ENCODE measurements at places on chromosomes 2 and 18.

DNA sequence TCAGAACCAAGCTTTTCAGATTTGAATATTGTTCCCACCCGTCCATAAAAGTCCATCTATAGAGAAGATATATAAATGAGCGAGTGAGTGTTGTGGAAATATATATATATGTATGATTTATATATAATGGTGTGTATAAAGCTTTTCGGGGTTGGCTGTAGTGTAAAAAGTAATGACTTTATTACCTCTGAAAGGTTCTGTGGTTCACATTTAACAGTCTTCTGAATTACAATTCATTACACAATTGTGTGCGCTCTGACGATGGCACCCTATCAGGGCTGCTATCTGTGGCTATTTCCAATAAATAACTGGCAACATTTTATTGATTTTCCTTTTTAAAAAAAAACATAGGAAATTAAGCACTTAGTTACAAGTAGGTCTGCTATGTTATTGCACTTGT lies 2.7 kb upstream of the BCL11A start:
- DNase-seq = no peak

DNA sequence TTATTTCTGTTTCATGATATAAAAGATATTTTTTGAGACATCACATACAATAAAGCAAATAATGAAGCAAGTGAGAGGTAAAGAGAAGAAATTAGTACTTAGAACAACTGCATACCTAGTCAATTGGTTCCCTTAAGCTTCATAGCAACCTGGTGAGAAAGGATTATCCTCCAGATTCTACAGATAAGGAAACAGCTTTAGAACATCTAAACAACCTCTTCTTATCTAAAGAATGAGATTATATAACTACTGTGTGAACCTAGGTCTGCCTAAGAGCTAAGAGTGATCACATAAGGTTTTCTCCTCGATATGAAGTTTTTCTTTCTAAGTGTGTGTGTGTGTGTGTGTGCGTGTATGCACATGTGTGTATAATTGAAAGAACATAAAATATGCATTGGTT lies 265.1 kb downstream of the NOL4 start:
- DNase-seq = no peak

GRCh38 chr2:240514631-240515030 lies 43.2 kb downstream of the ANKMY1 start:
- no peak for DNase-seq

DNA sequence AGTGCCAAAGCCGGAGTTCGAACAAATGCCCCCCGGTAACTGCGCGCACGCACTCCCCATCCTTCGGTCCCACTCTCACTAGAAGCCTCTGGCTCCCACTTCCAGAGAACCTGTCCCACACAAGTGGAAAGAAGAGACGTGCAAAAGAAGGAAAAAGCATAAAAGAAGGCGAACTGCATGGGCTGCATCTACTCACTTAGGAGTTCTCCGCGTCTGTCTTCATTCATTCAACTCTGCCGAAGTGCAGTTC lies 312 bp downstream of the NR4A2 start:
- no peak for DNase-seq

- no peak for DNase-seq
Measured at GRCh38 chr2:203994735-203995134, 58.2 kb downstream of the ICOS start.

DNA sequence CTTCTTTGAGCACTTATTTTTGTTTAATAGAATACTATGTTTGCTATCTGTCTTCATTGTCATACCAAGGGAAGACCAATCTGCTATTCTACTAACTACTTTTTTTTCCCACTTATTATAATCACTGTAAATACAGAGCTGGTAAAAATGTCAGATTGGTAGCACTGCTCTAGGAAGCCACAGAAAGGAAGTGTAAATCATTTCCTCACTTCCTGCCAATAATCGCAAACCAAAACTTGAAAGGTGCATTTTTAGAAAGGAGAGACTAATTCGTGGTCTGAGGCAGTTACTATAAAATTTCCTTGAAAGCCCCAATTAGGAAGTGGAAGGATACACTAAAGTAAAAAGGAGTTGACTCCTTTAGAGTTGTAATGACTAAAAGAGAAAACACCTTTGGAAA lies 13.9 kb upstream of the THSD7B start:
- DNase-seq = no peak

DNA sequence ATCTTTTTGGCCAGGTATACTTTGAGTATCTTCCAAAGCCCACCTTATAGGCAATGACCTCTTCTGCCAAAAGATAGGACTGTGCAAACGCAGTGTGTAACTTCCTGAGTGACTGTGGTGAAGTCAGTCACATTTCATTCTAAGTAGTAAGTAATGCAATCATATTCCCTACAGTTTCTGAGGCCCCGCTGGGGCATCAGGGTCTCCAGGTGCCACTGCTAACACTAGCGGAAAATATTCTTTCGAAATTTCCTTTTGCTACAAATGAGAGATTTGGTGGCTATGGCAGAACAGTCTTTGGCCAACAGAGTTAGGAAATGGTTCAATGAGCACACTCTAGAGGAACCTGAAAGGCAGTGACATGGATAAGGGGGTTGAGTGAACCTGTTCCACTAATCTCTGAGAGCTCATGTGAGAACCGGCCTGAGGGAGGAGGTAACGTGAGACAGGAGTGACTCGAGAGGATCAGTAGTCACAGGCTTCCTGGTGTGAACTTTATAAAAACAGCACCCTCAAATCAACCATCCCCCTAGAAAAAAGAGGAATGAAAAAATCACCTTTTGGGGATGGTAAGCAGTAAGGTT lies 102.6 kb upstream of the LPIN2 start:
- DNase-seq = no peak

DNA sequence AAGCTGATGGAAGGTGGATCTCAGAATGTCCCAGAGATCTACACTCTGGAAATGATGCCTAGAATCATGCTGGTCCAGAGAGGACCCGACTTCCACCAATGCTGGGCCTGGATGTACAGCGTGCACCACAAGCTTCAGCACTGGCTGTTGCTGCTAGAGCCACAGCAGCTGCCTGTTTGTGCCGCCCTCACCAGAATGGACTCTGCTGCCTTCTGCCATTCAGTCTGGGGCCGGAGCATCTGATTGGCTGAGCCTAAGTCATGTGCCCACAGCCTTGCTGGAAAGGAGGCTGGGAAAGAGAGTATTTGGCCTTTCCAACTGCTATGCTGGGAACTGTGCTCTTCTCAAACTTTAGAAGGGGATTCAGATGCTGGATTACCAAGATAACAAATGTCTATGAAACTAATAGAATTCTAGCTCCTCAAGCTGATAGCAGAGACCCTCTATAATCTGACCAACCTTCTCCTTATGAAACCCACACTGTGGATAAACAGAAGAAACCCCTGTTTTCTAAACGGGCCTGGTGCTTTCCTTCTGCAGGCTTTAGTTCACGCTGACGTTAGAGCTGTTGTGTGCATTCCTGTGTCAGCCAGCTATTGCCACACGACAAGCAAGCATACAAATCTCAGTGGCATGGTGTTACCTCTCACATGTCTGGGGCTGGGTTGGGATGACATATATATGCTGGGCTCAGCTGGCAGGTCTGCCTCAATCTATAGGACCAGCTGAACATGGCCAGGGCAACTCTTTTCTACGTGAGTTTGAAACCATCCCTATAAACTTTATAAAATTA lies 4.1 kb upstream of the LOXHD1 start:
- no peak for DNase-seq

- DNase-seq = no peak
Measured at GRCh38 chr2:101146535-101146934, 4.6 kb downstream of the TBC1D8 start.

DNA sequence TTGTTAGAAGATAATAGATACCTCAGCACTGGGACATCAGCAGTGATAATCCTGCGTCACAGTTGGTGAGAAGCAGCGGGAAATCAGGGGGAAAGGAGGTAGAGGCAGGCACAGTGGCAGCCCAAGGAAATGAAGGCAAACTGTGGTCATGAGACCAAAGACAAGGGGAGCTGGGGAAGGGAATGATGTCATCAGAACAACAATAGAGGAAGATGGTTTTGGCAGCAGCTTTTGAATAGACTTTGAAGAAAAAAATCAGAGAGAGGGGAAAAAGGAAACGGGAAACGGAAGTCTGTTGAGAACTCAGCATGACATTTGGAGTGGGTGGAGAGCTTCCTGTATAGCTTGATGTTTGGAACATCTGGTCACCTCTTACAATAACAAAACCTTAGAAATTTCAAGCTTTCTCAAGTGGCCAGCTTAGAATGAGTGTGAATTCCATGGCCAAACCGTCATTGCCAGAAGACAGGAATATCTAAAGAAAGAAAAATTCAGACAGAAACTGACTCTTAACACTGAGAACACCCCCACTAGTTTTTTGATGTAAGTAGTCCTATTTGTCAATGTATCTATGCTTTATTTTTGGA lies 18.4 kb upstream of the YES1 start:
- no peak for DNase-seq

DNA sequence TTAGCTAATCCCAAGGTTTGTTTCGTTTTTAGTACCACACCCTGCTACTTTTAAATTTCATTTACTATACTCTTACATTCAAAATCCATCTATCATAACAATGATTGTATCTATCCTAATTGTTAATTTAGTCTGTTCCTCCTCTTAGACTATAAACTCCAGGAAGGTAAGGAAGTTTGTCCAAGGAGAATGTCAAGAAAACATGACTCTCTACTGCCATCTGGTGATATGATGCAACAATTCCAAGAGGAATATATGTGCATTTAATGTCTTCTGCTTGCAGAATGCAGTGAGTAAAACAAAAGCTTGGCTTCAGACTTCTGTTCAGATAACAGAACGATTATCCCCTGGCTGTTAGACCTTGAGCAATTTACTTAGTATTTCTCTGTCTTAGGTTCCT lies 1267.1 kb downstream of the LRP1B start:
- no peak for DNase-seq

- no peak for DNase-seq
Measured at GRCh38 chr2:2743164-2743571, 412.1 kb upstream of the MYT1L start.

- no peak for DNase-seq
Measured at GRCh38 chr2:38417745-38418689, 40.9 kb upstream of the ATL2 start.

GRCh38 chr2:69012310-69013141 lies 453 bp upstream of the ANTXR1 start:
- DNase-seq = peak; percentile 17

GRCh38 chr2:27715318-27716210 lies 51.9 kb downstream of the SLC4A1AP start:
- no peak for DNase-seq

GRCh38 chr2:223050900-223051504 lies 988 bp upstream of the KCNE4 start:
- DNase-seq = no peak

DNA sequence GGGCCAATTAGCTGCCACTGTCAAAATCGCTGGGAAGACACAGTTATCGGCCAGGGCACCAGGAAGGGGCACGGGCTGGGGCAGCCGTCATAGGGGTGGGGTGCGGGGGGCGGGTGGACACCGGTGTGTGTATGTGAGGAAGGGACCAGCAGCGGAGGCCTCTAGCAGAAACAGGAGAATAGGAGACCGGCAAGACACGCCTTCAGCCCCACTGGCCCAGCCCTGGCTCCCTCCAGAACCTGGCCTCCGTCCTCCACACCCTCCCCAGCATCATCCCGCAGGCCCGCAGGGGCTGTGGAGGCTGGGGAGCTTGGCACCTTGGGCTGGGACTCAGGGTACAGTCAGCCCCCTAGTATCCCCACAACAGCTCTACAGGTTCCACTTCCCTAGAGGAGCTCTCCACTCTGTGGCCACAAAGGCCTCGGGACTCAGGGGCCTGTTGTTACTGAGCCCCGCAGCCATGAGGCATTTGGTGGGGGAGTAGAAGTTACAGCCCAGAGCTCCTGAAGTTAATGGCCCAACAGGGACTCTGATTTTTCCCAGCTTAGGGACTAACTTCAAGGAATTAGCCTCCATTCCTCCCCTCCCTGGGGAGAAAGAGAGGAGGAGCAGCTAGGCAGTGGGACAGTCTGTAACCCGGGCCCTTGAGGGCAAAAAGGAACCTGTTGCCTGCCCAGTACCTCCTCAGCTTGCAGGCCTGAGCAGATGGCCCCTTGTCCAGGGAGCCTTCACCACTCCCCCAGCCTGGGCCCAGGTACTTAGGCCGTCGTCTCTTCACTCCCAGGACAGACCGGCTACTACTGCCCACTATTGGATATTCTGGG lies 19.9 kb downstream of the SH2D6 start:
- DNase-seq = no peak

DNA sequence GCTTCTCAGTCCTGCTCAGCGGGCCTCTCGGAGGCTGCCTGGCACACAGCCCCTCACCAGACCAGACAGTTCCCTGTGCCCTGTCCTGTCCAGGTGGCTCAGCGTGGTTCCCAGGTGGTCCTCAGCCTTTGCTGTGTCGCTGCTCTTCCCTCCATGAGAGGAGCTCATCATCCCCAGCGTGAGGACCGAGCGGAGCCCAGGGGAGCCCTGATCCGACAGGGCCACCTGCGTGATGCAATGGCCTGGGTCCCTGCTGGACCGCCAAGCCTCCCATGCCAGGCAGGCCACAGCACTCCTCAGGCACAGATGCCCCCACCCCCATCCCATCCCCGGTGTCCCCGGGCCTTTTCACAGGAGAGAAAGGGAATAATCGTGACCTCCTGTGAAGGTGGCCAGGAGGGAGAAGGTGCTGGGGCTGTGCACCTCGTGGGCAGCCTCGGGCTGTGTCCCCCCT lies 4.3 kb downstream of the GPC1 start:
- no peak for DNase-seq

GRCh38 chr2:197211881-197212342 lies 98.7 kb downstream of the ANKRD44 start:
- no peak for DNase-seq

GRCh38 chr2:216930716-216931115 lies 70.9 kb upstream of the TNP1 start:
- DNase-seq = no peak

GRCh38 chr2:180970016-180970415 lies 10.4 kb upstream of the UBE2E3 start:
- no peak for DNase-seq

GRCh38 chr2:182554950-182555349 lies 128.1 kb upstream of the PDE1A start:
- DNase-seq = no peak

GRCh38 chr2:212968284-212969081 lies 182.9 kb downstream of the IKZF2 start:
- no peak for DNase-seq

DNA sequence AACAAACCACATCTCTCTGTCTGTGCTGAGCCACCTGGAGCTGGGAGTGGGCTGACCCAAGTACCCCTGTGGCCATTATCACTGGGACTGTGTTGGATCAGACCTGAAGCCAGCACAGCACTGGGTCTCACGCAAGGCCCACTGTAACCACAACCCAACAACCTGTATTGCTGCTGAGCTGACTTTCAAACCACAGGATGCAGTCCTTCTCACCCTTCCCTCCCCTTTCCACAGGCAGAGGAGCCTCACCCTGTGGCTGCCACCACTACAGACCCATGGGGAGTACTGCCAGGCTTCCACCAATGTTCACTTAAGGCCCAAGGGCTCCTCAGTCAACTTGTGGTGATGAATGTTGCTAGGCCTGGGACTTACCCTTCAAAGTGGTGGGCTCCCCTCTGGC lies 135.7 kb downstream of the DIS3L2 start:
- no peak for DNase-seq
